Fibroblast of skin of right biceps (primary cell): ENCODE measurements at places on chromosomes 7 and 10.

DNA sequence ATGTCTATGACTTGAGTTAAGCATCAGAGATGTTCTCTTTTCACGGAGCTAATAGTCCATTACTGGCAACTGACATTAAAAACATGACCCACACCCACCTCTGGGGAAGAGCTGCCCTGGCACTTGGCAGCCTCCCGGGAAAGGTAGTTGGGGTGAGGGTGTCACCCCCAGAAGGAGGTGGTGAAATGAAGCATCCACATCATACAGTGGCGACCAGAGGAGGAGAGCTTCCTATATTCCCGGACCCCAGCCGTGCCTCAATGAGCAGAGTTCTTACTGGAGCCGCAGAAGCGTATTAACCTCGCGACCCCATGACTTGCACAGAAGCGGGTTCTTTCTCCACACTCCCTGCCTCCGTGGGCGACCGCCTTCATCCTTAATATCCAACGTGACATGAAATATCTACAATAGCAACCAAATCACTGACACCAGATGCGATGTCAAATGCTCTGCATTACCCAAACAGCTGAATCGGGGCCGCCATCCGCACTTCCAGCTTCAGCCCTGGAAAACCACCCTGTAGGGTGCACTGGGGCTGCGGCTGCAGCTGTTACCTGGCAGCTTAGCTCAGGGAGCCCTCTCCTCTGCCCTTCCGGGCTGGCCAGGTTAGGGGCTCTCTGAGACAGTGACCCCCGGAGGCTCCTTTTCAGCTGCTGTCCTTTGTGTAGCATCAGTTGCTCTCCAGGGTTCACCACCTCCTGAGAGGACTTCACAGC is 103.1 kb upstream of the PARD3 start:
- DNase-seq = no peak

DNA sequence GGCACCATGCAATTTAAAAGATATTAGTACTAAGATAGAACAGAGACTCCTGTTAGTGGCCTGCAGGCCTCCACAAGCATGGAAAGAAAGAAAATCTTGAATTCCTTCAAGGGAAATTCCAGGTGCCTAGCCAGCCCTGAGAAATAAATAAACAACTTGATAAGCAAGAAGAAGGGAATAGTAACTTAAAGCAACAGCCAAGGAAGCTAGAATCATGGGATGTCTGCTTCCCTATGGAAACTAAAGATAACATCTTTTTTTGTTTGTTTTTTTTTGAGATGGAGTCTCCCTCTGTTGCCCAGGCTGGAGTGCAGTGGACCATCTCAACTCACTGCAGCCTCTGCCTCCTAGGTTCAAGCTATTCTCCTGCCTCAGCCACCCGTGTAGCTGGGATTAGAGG is 128.6 kb downstream of the SKIDA1 start:
- DNase-seq = no peak

DNA sequence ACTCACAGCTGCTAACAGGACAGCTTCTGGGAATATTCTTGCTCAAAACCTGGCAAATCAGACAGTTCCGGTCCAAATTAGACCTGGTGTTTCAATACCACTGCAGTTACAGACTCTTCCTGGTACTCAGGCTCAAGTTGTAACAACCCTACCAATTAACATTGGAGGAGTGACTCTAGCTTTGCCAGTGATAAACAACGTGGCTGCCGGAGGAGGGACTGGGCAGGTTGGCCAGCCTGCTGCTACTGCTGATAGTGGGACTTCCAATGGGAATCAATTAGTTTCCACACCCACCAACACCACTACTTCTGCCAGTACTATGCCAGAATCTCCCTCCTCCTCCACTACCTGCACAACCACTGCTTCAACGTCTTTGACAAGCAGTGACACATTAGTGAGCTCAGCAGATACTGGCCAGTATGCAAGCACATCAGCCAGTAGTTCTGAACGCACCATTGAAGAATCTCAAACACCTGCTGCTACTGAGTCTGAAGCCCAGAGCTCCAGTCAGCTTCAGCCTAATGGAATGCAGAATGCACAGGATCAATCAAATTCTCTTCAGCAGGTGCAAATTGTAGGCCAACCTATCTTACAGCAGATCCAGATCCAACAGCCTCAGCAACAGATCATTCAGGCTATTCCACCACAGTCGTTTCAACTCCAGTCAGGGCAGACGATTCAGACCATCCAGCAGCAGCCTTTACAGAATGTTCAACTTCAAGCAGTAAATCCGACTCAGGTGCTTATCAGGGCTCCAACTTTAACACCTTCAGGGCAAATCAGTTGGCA is 2.1 kb downstream of the SP4 start:
- no peak for DNase-seq

DNA sequence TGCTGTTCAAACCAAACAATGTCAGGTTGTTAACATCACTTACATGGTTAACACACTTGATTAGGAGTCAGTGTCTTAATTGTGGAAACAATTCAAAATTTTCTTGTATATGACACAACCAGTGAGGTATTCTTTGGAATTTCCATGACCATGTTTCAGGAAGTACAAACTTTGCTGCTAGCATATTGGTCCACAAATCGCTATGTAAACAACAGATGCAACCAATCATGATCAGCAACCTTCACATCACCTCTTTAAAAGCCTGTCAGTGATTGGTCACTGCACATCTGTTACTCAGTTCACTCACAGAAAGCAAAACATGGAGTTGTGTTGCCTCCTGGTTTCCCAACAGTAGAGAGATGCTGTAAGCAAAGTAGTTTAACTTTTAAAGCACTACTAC is 108.9 kb upstream of the FAM3C start:
- peak; percentile 77 for DNase-seq

DNA sequence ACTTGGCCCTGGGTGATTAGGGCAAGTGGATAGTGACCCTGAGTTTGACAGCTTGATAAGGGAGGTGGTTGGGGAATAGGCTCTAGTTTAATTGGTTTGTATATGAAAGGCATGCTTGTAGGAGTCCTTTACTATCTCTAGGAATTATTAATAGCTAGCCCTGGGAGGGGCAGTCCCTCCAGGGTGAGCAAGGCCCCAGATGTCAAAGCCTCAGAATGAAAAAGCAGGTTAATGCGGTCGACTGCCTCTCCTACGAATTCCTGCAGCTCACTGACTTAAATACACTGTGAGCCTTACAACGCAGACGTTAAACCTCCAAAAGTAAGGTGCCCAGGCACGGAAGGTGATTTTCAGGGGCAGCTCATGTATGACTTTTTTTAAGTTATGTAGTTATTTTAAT is 5.2 kb upstream of the BTBD16 start:
- no peak for DNase-seq

DNA sequence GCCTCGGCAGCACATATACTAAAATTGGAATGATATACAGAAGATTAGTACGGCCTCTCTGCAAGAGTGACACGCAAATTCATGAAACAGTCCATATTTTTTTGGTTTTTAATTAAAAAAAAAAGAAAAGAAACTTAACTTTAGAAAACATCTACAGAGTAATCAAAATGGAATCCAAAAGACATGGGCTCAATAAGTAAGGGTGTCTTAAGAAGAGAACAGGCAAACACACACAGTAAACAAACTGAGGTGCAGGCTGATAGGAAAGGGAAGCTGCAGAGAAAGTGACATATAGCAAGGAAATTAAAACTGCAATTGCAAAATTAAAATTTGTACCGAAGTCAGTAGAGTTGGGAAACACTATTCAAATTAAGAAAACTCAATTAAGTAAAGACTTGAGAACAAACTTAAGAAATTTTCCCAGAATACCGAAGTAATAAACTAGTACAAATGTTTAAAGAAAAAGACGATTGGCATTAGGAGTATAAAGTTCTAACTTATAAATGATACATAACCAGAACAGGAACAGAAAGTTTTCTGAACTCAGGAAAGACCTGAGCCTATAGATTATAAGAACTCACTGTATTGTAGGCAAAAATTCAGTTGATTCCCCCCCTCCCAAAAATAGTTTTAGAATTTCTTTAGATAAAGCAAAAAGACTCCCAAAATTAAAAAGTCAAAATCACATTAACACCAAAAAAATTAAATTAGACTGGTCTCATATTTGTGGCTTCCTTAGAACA is 16.3 kb downstream of the MTPN start:
- DNase-seq = no peak
